ENCODE measurements at places on chromosomes 12 and 14. TPM values are rescaled to one million over a fixed set of nuclear protein-coding genes. Genes with fewer than 3 reads are reported as not detected.

The PROX2 gene
- not detected for total RNA-seq

The LRCOL1 gene
- total RNA-seq, result not detected

The BDKRB2 gene
- 1.1 TPM for total RNA-seq

The DEPDC4 gene
- 0.28 TPM for total RNA-seq

The ITGA7 gene
- total RNA-seq, result 1.4 TPM

The MIPOL1 gene
- total RNA-seq, result 3.2 TPM

The IKBIP gene
- 62.7 TPM for total RNA-seq

The GPR132 gene
- 0.60 TPM for total RNA-seq

The CPNE6 gene
- total RNA-seq, result not detected

The RNASE3 gene
- not detected for total RNA-seq

The DBX2 gene
- total RNA-seq, result not detected

The SLCO1B3 gene
- 13.6 TPM for total RNA-seq

The CLEC4C gene
- total RNA-seq, result not detected

The TMEM132C gene
- not detected for total RNA-seq

The PDZRN4 gene
- total RNA-seq, result 0.05 TPM

The PARP11 gene
- total RNA-seq, result 2.1 TPM

The CLEC1B gene
- not detected for total RNA-seq

The KRT83 gene
- total RNA-seq, result 5.7 TPM

The INHBC gene
- total RNA-seq, result not detected

The MYRFL gene
- not detected for total RNA-seq

The ARHGAP9 gene
- total RNA-seq, result 0.17 TPM

The TXNDC16 gene
- 0.92 TPM for total RNA-seq

The CEBPE gene
- total RNA-seq, result 0.08 TPM

The RNASE7 gene
- total RNA-seq, result 0.07 TPM

The JPH4 gene
- total RNA-seq, result 0.10 TPM

The POTEG gene
- total RNA-seq, result not detected

The SALL2 gene
- 0.69 TPM for total RNA-seq

The AMHR2 gene
- total RNA-seq, result 0.86 TPM
